AG04450 (cell line): ENCODE measurements at places on chromosomes 7 and 10.

DNA sequence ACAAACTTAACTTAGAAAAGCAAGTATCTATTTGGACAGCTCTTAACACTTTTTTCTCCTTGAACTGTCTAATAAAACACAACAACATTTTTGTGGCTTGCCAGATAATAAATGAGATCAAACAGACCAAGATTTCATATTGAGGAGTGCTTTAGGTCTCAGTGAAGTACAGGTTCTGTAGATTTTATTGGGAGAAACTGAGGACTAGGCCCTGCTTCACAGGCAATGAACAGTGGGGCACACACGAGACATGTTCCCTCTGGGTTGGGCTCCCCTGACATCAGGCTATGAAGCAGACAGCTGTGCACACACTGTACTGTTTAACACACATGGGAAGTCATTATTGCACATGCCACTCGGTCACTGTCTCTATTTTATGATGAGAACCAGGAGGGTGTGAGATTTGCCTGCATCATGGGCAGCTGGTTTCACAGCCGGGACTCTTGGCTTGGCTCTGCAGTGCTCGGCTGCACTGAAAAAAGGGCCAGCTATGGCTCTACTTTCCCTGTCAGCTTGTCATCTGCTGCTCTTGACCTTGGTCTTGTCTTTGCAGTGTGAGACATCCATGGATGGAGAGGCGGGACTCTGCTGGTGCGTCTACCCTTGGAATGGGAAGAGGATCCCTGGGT is 4.2 kb downstream of the IGFBP1 start:
- DNase-seq = no peak

DNA sequence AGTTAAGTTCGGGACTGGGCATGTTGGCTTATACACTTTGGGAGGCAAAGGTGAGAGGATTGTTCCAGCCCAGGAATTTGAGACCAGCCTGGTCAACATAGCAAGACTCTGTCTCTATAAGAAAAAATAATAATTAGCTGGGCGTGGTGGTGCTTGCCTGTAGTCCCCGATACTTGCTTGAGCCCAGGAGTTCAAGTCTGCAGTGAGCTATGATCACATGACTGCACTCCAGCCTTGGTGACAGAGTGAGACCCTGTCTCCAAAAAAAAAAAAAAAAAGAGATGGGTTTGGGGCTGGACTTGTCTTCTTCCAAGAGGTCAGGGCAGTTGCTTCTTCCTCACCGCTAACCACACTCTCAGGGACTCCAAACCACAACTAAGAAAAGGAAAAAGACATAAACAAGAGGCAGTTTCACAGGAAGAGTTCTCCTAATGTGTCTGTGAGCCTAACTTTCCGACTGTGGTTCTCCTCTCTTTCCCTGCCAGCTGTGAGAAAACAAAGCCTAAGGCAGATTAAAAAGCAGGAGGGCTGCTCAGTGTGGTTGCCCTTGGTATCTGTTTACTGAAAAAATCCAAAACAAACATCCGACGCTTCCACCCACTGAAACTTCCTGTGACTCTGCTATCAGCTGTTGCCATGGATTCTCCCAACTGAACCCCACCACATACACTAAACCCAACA is 2.4 kb upstream of the SERPINE1 start:
- DNase-seq = peak; percentile 59

DNA sequence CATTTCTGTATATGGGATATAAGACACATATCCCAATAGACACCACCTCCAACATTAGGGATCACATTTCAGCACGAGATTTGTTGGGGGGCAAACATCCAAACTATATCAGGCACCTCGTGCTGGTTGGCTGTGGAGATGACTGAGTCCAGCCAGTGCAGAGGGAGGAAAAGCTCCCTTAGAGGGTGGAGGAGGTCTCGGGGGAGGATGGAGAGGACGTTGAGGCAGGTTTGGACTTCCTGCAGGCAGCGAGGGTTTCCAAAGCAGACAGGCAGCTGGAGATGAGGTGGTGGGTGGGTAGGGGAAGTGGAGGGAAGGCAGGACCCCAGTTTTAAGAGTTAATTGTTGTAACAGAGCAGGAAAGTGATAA is 56.7 kb downstream of the EEPD1 start:
- DNase-seq = no peak

DNA sequence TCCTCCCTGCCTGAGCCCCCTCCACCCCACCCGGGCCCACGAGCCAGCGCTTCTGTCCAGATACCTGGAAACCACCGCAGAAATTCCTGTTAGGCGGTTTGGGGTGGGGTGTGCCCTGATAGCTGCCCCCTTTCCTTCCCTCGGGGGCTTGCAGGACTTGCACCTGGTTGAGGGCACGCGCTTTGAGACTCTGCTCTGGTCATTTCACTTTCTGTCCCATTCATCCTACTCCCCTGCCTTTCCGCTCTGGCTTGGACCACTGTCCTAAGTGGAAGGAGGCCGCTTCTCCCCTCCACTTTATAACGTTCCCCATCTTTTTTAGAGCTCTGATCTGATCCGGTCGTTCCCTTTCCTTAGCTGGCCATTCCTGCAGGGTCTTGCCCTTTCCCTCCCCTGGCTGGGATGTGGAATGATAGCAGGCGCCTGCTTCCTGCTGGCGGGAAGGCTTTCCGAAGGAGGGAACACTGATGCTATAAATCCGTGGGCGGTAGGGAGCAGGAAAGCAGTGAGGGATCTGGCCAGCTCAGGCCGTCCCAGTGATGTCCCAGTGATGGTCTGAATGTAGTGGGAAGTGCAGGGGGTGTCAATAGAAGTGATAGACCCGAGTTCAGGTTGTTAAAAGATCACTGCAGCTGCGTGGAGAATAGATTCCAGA is 852 bp upstream of the PRKAR1B start:
- no peak for DNase-seq

DNA sequence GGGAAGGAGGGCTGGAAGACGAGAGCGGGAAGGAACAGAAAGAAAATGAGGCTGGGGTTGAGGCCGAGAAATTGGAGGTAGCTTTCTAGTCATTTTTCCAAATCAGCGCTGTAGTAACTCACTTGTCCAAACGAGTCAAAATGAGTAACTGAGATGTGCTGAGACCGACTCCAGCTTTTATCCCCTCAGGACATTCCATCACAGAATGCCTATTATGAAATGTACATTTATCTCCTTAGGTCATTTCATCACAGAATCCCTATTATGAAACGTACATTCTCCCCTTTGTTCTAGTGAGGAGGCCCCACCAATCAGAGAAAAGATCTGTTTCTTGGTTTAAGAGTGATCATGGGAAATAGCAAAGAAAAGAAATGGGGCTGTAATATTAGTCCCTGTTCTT is 55.7 kb upstream of the AMPH start:
- no peak for DNase-seq

DNA sequence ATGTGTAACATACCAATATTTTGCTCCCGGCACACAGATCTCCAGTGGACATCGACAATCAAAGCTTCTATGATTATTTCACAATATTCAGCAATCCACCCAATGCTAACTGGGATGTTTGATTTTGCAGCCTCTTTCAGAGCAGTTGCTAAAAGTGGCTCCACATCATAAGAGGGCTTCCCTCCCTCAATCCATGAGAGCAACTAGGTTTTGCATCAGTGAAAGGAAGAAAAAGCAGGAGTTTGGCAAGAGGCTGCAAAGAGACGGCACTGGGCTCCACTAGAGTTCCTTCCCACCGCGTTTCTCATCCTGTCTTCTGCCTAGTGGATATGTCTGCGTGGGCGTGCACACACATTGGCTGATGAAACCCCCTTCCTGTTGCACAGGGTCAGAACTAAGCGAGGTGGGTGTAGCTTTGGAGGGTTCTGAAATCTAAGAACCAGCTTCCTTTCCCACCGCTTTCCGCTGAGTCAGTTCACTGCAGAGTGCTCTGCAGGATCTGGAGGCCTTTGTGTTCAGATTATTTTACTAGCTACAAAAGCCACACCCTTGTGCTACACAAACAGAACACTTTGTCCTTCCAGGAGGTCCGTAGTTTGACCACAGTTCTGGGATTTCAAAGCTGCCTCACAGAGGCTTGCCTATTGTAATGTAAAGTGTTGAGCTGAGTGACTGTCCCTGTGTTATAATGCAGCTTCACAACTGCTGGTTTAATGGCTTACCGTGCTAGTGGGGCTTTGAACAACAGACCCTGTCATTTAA is 28.1 kb downstream of the ARL4A start:
- peak; percentile 87 for DNase-seq

- no peak for DNase-seq
These were observed 385.3 kb upstream of the ADARB2 start for GRCh38 chr10:2122431-2123124.

- no peak for DNase-seq
These were observed 4.6 kb downstream of the HSPA12A start for GRCh38 chr10:116737627-116738327.

DNA sequence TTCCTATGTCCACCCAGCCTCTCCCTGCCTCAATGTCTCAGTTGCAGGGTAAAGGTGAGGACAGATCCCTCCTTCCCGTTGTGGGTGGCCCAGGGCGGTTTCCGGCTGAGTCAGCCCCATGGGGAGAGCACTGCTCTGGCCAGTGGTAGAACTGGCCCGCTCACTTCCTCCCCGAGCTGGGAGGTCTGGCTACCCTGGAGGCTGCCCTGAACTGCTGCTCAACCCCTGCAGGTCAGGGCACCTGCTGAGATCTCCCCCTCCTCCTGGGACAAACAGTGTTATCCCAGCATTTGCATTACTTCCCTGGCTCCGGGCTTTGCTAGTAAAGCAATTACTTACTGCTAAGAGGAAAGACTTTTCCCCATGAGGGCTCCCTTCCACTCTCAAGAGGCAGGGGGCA is 21.4 kb upstream of the IMPDH1 start:
- DNase-seq = no peak

DNA sequence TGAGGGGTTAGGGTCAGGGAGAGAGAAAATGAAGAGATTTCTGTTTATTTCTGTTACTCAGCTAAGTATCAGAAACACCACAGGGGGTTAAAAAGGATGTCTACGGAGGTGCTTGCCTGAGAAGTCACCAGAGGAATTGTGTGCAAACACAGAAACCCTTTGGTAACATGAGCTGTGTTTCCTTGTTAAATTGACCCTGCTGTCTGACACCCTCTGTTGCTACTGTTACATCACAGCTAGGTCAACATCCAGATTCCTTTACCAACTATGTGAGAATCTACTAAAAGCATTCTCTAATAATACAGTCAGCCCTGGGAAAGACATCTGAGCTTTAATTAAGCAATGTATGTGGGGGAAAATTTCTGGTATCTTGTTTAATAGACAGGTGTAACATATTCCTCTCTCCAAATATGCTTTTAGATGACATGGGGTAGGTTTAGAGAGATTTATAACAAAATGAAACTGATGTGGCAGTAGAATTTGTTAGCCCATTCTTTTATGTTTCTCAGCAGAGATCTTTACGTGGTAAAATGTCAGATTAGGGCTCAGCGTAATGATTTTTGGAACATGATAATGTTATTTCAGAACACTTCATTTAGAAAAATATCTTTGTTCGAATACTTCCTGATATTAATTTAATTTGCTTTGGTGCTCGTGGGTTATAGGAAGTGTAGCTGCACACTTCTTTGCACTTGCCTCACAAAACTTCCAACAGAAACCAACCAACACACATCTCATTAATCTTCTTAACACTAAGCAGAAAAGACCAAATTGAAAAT is 168.0 kb upstream of the AHR start:
- peak; percentile 39 for DNase-seq
